Fibroblast of mammary gland (primary cell): ENCODE measurements at places on chromosomes 5 and 9.

- DNase-seq, result peak; percentile 75
Observed at GRCh38 chr5:67094476-67095300, 101.9 kb downstream of the CD180 start.

GRCh38 chr5:134851307-134851923 lies 5.6 kb downstream of the C5orf24 start:
- DNase-seq, result peak; percentile 67

DNA sequence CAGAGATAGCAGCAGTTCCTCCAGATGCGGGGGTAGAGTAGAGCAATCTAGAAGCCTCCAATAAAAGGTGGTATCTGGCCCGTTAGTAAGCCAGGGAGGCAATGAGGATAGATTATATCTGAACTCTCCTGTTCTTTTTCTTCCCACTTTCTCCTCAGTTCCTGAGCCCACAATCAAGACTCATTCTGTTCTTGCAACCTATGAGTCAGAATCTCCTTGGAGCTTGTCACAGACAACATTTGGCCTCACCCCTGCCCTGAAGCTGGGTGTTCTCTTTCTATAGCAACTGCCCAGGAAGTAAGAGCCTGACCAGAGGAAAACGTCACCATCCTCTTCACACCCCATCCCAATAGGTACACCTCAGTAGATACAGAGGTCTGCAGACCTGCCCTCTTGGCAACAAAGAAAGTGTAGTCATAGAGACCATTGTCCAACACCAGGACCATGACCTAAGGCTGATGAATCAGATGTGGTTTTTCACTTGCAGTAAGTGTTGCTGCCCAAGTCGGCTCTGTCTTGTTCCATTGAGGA lies 76.3 kb upstream of the PCA3 start:
- DNase-seq, result peak; percentile 94

DNA sequence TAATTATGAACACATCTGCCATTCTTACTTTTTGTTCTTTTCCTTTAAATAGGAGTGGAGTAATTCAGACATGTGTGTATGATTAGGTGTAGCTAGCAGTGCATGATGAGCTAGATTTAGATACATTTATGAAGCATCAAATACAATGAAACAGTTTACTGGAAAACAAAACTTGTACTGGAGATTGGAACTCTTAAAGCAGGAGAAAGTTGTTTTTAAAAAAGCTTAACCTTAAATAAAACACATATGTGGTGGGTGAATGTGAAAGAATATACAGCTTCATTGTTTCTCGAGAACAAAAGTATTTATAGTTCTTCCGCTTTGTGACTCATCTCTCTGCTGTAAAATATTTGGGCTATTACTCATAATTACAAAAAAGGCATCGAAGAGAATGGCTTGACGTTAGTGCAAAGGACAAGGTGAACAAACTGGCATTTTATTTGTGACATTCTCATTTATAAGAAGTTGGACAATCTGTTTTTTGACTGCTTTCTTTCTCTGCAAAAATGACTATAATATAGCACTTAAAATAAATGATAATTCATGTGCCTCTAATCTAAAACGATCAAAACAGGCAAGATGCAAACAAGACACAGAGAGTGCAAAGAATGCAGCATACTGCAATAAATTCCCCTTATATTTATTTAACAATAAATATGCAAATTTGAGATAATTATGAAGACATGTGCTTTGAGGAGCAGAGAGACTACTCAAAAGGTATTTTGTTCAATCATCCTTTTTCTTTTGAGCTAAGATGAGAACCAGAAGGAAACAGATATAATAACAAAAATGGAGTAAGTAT lies 478.8 kb downstream of the CETN3 start:
- DNase-seq, result peak; percentile 69

DNA sequence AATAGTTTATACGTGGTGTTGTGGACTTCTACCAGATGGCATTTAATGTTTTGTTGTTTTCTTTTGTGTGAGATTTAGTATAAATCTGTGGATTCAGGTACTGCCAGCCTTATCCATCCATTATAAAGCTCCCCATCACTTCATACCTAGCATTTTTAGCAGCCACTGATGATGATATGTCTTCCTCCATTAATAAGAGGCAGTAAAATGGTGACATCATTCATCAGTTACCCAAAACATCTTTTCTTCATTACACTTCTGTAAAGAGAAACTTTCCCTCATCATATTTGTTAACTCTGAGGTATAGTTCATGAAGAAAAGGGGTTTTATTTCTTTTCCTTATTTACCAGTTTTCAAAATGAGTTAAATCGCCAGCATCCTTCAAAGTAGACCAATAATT lies 19.4 kb downstream of the CHD1 start:
- DNase-seq, result peak; percentile 37

DNA sequence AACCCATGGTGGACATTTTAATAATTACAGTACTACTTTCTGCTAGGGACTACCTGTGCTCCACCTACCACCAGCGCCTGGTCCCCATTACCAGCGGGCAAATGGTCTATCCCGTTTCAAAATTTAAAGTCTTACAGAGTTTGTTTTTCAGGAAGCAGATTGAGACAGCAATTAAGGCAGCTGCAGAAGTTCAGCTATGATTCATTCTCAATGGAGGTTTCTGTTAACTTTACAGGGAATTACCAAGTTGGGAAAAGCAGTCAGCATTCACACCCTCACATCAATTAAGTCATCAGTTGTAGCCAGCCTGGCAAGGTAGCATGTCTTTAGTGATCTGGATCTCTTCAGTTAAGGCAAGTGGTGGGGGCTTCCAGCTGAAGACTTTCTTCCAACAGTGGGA lies 410.6 kb upstream of the DAB2 start:
- peak; percentile 3 for DNase-seq

DNA sequence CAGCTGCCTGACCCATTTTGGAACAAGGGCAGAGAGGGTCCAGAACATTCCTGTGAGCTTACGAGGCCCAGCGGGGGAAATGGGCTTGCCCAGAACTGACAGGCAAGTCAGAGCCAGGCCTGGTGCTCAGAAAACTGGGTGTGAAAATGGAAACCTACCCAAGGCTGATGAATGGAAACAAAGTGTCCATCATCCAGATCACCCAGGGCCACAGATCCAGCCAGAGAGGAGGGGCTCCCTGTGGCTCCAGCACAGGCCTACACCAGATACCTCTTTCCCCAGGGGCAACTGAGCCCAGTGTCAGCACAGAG lies 3.1 kb downstream of the CLTB start:
- DNase-seq, result peak; percentile 56

- peak; percentile 6 for DNase-seq
Observed at GRCh38 chr9:33988219-33988890, 60.3 kb downstream of the UBAP2 start.

DNA sequence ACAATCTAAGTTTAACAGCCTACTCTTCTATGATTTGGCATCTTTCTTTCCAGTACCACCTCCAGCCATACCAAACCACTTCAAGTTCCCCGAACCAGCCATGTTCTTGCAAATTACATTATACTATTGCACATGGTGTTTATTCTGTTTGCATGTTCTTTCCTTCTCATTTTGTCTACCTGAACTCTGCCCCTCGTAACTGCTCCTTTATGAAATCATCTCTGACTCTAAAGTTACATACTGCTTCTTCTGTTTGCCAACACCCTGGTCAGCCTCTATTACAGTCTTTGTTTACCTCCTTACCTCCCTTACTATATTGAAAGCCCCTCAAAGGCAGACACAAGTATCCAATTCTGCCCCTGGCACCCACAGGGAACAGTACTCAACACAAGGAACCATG lies 6.0 kb downstream of the PPP6C start:
- no peak for DNase-seq

DNA sequence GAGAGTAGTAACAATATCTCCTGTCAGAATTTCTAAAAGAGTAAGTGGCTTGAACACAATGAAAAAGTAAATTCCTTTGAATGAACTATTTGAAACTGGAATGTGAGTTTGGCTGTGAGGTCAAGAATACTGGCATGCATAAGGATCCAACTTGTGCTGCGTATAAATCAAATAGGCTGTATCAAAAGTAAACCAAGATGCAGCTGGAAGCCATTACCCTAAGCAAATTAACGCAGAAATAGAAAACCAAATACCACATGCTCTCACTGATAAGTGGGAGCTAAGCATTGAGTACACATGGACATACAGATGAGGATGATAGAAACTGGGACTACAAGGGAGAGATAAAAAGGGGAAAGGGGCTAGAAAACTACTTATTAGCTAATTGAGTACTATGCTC lies 24.0 kb upstream of the SRFBP1 start:
- DNase-seq, result no peak

DNA sequence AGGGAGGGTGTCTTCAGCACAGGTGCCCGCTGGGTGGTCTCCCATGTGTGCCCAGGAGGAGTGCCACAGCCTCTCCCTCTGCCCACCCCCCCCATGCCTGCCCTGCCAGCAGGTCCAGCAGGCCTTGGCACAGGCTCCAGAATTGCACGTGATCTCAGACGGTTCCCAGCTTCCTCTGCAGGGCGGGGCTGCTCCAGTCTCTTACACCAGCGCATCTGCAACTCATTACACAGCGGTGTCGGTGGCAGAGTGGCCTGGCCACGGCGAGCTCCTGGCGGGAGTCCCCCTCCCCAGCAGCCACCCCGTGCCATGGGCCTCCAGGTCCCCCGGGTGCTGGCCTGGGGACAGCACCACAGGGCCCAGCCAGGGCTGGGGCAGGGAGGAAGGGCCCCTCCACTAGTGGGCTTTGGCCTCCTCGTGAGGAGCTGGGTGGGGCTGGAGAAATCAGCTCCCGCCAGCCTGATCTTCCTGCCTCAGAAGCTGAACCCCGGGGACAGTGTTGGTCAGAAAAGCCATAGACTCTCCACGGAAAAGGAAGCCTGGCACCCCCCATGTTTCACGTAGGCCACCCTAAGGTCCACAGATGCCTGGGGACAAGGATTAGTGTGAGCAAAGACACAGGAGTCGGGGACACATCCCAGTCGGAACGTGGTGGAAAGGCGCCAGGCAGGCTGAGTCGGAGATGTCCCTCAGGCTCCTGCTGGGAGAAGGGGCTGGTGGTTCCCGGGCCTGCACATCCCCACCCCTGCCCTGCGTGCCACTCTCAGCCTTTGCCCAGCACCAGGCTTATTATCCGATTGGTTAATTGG lies 40.2 kb downstream of the RXRA start:
- DNase-seq, result peak; percentile 88

GRCh38 chr5:87608385-87608784 lies 195.7 kb upstream of the CCNH start:
- no peak for DNase-seq

DNA sequence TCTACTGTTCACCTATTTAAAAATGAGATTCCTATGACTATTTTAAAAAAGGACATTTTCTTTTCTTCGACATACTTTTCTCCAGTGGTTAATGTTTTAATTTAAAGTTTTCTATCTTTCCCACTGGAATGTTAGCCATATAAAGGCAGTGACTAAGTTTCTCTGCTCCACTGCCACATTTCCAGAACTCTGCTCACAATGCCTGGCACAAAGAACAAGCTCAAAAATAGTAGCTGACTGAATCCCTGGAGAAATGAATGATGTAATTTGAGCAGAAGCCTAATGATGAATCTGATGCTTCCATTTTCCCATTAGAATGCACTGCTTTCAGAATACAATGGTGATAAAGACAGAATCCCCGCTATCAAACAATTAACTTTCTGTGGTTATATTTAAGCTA lies 817.8 kb downstream of the MTRR start:
- peak; percentile 76 for DNase-seq

DNA sequence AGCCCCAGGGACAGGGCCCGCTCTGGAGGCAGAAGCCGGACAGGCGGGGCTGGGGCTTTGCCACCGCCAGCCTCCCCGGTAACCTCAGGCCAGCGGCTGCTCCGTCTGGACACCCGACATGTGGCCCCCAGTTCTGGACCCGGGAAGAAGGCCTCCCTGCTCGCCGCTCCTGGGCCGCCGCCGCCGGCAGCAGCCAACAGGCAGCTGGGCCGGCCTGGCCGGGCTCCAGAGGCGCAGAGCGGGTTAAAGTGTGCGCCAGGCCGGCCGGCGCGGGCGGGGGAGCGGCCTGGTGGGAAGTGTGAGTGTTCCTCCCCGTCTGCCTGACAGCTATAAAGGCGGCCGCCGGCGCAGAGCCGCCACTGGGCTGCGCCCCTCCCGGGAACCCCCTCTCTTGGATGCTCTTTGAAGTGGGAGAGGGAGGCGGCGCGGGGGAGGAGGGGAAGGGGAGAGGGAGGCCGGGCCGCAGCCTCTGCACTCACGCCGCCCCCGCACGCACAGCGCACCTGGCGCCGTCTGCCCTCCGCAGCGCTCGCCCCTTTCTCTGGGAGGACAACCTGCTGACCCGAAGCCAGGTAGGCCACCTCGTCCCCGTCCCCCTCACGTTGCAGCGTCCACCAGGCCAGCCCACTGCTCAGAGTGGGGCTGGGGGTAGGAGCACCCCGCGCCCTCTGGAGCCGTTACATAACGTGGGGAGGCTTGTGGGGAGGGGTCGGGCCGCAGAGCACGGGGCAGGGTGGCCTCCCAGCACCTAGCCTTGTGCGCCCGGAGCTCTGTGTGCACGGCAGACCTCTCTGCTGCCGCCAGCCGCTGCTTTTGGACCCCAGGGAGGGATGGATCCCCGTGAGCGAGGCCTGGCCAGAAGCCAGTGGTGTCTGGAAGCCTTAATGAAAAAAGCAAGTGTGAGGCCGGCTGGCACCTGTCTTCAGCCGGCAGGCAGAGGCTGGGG lies at the start of gene ADAMTSL2:
ADAMTSL2 (plus strand) TSS at position 359 of the 946 bp plus-strand sequence. CDS start 2,009 bp downstream, outside the sequence.
- DNase-seq, result peak; percentile 50

DNA sequence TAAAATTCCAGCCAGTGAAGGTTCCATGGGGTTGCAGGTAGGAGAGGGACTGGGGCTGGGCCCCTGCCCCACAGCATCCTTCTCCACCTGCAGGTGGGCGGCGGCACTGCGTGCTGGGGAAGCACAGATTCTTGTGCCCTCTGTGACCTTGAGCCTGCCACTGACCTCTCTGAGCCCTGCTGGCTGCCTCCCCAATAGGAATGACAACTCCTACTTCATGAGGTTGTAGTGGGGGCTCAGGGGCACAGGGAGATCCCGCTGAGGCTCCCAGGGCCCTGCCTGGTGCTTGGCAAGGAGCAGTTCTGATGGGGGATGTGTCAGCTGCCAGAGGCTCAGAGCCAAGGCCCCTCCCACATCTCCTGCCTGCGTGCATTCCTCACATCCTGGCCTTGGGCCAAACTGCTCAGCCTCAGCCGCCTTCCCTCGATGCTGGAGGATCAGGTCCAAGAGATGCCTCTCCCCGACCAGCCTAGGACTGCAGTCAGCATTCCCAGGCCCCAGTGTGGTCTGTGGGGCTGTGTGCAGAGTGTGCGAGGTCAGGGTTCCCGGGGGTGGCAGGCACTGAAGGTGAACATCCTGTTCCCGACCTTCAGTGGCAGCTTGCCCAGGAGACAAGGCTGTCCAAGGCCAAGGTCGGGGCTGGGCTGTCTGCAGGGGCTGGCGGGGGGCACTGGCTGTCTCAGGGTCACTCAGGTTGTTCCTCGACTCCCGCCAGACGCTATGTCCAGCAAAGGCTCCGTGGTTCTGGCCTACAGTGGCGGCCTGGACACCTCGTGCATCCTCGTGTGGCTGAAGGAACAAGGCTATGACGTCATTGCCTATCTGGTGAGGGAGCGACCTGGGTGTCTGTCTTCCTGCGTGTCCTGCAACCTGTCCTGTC lies 7.0 kb downstream of the ASS1 start:
- DNase-seq, result peak; percentile 96

GRCh38 chr5:140642718-140643117 lies 3.5 kb downstream of the TMCO6 start:
- DNase-seq, result peak; percentile 63
